CD4-positive, alpha-beta T cell treated with Interleukin-1 beta for 1 hour (primary cell): ENCODE measurements at places on chromosomes 11 and 22.

- DNase-seq: no peak
Measured at GRCh38 chr11:6442441-6442840, 1.7 kb upstream of the HPX start.

- no peak for DNase-seq
Measured at GRCh38 chr11:67347964-67348749, 5.2 kb downstream of the POLD4 start.

- DNase-seq: no peak
Measured at GRCh38 chr11:90251599-90251998, 28.8 kb upstream of the CHORDC1 start.

- DNase-seq: no peak
Measured at GRCh38 chr11:45605051-45605450, 60.4 kb downstream of the CHST1 start.

GRCh38 chr11:120239713-120240640 is at the start of gene POU2F3:
POU2F3 (plus strand) TSS chr11:120240140; CDS start chr11:120240344, 204 bp downstream.
- no peak for DNase-seq

DNA sequence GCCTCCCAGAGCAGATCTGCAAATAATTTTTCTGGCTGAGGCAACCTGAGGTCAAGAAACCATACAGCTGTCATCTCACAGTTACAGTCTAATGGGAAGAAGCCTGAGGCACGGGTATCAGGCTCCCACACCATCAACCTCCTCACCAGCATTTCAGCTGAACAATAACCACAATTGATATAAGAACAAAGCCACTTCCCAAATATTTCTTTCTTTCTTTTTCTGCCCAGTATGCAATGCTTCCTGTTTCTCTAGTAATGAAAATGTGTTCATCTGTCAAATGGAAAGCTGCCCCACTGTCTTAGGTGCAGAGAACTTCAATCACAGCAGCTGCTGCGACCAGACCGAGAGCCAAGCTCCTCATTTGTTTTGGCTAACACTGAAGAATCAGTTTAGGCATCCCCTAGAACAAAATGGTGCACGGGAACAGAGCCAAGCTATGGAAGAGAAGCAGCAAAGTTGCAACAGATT is 108.4 kb downstream of the BLID start:
- no peak for DNase-seq

- DNase-seq: no peak
Measured at GRCh38 chr22:25447067-25447685, 117.3 kb upstream of the GRK3 start.
